H1 (cell line): ENCODE measurements at places on chromosomes 3 and 15.
A peak's percentile ranks its signal among the peaks of the same experiment; 100 is the strongest.

DNA sequence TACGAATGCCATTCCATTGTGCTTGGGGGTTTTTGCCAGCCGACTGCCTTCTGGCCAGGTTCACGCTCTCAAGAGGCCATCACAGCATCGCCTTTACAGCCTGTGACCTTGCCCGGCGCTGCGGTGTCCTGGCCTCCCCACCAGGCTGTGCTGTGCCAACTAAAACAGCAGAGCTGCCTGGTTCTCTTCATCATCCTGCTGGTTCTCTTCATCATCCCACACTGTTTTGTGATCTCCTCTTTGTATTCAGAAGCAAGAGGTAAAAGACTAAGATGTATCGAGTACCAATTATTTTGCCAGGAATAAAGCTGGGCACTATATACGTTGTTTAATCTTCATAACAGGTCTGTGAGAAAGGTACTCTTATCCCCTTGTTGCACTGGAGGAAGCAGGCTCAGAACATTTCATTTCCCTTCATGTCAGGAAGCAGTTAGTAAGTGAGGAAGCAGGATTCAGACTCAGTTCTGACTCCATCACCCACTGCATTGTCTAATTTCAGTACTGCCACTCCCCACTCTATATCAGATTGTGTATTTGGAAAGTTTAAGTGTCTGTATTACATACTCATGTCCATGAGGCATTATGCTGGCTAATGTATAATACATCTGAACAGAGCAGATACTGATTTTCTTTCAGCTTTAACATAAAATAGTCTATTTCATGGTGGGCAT is 92.7 kb downstream of the LRRC28 start:
- DNase-seq, result peak; percentile 65

GRCh38 chr3:95775486-95776094 is 1038.8 kb upstream of the EPHA6 start:
- DNase-seq, result no peak

DNA sequence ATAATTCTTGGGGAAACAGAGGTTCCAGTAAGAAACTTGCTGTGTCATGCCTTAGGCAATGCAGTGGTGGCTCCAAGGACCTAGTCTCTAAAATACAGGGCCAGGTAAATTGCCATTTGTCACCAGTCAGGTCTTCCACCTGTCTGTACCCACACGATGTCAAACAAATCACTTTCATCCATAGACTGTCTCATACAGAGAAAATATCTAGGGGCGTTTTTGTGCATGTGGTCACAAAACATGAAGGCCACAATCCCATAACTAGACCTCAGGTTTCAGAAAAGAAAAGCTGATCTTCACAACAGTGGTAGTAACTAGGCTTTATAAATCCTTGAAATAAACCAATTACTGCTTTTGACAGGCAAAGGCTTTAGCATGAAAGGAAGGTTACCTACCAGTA is 92.3 kb downstream of the SLC9A9 start:
- no peak for DNase-seq

GRCh38 chr15:52682200-52682599 is 3.0 kb upstream of the ATOSA start:
- DNase-seq, result no peak

DNA sequence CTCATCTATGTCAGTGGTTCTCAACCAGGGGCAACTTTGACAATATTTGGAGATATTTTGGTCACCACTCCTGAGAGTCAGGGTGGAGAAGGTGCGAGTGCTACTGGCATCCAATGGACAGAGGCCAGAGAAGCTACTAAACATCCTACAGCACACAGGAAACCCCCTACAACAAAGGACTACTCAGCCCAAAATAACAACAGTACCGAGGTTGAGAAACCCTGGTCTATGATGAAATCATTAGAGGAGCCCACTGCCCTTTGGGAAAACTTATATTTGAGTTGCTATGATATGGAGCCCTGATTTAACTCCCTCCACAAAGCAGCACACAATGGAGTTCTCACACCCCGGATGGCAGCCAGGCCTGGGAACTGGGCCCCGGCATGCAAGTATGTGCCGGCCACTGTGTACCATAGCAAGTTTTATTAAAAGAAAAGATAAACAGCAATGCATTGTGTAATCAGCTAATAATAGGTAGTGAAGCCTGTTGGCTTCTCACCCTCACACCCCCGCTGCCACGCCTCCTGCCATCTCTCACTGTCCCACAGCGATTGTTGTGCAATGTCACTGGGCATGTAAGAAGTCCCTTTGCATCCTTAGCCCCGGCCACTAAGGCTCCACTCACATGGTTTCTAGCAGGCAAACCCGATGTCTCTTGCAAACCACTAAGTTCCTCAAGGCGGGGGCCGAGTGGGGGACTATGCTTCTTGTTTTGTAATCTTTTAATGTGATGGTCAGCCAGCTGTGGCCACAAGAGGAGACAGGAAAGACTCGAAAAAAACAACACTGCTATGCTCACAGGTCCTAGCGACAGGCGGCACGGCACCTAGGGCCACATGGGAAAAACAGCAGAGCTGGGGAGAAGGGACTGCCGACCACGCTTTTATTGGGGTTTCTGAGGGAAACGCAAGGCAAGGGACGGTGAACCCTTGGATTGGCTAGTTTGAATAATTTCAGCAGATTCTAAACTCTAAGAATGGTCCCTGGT is 110.0 kb downstream of the AQP9 start:
- no peak for DNase-seq

GRCh38 chr3:113758389-113759024 is 11.7 kb downstream of the ATP6V1A start:
- no peak for DNase-seq

- no peak for DNase-seq
Measured at GRCh38 chr15:65551183-65551582, 20.9 kb downstream of the HACD3 start.

- no peak for DNase-seq
Measured at GRCh38 chr3:135917927-135918597, 47.5 kb upstream of the PPP2R3A start.

GRCh38 chr3:25536521-25537391 is 108.7 kb downstream of the RARB start:
- no peak for DNase-seq

DNA sequence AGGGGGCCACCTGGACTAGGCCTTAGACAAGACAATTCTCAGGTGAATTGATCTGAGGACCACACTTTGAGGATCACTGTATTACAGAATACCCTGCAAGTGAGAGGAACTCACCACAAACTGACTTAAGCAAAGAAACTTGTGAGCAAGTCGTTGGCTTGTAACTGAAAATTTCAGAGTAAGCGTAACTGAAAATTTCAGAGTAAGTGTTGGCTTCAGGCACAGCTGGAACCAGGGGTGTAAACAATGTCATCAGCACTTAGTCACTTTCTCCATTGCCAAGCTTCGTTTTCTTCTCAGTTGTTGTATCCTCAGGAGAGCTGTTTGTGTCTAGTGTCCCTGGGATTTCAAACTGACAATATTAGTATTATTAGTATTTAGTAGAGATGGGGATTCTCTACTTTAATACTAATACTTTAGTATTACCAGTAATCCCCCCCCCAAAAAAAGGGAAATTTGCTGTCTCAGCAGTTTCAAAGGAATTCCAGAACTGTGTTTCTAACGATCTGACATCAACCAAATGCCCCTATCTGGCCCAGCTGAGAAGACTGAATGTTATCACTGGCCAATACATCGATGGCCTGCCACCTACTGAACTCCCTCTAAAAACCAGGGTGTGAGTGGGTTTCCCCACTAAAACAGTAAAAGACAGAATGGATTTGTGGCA is 474.4 kb downstream of the NTRK3 start:
- no peak for DNase-seq

GRCh38 chr3:50524746-50525145 is 21.3 kb upstream of the CACNA2D2 start:
- DNase-seq, result no peak

DNA sequence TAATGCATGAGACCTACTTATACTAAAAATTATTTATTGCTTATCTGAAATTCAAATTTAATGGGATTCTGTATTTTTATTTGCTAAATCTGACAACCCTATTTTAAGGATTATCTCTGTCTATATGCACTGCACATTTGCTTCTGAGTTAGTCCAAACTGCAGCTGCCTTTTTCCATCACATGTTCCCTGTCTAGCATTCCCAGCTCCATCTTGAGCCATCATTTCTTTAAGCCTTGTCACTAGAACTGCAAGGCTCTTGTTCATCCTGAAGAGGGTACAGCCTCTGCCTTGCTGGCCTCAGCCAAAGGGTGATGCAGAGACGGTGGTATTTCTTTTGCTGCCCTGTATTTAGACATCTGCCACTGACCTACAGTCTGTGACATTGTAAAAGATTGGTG is 125.8 kb upstream of the STT3B start:
- no peak for DNase-seq

DNA sequence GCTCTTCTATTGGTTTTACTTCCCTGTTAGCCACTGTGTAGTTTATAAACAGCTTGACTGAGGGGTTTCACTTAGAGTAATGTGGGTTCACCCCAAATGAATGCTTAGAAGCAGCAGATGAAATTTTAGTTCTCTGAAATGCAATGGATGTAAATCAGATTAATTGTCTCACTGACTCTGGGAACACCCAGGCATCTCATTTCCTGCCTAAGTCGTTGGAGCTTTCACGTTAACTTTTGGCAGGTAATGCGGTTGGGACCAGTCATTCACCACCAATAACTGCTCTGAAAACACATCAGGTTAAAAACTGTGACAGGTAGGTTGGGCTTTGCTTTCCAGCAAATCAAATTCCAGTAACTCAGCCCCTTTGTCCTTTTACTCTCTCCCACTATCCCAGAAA is 775.4 kb downstream of the NTRK3 start:
- DNase-seq, result no peak

DNA sequence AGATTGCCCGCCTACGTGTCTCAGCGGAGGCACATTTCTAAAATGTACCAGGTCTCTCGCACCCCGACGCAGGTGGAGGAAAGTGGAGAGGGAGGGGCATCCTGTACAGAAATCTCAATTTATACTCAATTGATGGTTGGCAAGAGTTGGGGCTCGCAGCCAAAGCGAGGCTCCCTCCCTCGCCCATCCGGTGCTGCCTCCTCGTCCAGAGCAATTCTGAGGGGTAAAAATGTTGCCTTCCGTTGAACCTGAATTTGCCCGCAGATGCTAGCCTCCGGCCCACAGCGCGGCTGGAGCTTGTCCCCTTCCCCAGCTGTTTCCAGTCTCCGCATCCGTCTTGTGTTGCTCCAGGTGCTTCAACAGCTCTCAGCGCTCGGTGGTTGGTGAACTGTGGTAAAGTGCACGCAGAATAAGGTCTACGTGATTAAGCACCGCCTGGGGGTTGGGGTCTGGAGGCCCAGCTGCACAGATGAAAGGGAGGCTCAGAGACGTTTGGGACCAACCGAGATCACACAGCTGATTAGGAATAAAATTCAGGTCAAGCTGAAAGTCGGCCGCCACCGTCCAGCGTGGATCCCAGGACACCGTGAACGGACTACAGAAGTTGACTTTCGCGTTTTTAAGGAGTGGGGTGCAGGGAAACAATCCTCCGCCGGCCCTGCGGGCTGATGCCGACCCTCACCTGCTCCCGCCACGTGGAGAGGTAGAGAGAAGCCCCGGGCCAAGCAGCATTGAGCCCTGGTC is 846 bp upstream of the POLG start:
- peak; percentile 73 for DNase-seq
